ENCODE measurements at places on chromosomes 5 and 9.

GRCh38 chr9:14316602-14317300, 2.8 kb upstream of the NFIB start:
- no peak for DNase-seq

- no peak for DNase-seq
Measured at GRCh38 chr5:124583469-124584350, 162.7 kb downstream of the ZNF608 start.

DNA sequence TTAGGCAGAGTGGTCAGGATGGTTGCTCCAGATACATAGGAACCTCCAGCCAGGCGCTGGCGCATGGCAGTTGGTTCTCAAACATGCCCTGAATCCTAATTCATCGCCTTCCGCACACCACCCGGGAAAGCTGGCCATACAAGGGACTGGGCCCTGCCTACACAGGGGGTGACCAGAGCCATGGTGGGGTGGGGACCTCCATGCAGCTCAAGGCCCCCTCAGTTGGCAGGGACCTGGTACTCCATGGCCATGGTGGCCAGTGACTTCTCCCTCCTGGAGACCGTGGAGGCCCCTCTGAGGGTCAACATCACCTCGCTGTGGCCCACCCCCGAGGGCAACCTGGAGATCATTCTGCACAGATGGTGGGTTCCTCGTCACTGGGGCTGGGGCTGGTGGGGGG, 26.8 kb downstream of the PAEP start:
- peak; percentile 6 for DNase-seq

GRCh38 chr5:163533223-163533622, 27.8 kb downstream of the MAT2B start:
- DNase-seq, result no peak

DNA sequence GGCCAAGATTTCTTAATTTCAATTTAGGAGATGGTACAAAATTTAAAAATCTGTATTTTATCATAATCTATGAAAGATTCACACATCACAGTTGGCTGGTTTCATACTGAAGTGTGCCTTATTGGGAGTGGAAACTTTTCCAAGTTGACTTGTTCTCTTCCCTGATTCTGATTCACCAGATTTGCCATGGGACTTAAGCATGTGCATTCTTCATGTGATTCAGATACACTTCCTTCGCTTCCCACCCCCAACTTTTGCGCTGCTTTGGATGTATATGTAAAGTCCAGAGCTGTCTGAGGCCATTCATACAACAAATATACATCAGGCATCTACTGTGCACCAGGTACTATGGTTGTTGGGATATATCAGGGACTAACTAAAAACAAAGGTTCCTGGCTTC, 34.4 kb downstream of the CPEB4 start:
- no peak for DNase-seq

DNA sequence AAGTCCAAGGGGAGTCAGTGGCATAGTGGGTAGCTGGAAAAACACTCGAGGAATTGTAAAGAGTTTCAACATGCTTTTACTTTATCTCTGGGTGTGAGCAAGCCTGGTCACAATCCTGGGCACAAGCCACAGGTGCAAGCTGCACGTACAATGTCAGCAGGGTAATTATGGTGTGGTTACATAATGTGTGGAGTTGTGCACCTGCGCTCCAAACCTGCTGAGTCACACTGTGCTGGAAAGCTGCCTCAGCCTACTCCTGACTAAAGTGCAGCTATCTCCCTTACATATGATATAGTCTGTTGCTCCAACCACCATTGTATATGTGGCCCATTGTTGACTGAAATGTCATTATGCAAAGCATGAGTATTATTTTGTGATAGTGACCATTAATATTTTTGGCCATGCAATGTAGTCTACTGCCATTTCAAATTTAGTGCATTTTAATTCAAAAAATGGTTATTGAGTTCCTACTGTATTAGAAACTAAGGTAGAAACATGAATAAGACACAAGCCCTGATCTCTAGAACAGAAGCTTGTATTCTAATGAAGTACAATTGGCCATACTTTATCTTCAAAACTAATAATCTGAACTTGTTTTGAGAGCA, 160.9 kb upstream of the SLC30A5 start:
- peak; percentile 49 for DNase-seq

GRCh38 chr9:137705906-137706305, 87.1 kb downstream of the EHMT1 start:
- no peak for DNase-seq

- DNase-seq, result no peak
Measured at GRCh38 chr5:168152660-168153059, 138.8 kb upstream of the WWC1 start.

DNA sequence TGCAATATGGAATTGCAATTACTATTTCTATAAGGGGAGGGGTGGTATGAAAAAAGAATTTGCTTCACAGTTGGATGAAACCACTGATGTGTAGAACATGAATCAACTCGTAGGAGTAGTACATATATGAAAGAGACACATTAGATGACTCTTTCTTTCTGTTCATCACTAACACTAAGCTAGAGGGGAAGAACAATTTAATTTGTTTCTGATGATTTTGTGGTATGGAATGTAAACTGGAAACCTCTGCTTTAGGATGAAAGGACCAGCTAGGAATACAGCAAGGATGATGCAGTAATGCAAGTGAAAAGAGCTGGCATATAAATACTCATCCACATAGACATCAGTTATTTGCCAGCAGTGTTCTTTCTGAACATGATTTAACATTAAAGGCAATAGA, 113.4 kb downstream of the PAPPA start:
- no peak for DNase-seq

DNA sequence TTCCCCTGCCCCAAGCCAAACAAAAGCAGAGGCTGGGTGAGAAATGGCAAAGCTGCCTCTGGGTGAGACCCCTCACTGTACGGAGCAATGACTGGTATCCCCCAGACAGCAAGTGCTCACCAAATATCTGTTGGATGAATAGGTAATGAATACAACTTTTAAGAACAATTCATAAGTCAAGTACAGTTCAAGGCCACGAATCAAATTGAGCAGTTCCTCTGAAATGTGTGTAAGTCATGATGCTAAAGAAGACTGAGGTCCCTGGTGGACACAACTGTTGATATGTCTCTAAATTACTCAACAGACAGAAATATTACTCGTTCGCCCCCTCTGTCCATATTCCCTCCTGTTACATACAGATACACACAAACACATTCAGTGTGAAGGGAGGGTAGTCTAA, 160.7 kb downstream of the GLIS3 start:
- DNase-seq, result no peak

DNA sequence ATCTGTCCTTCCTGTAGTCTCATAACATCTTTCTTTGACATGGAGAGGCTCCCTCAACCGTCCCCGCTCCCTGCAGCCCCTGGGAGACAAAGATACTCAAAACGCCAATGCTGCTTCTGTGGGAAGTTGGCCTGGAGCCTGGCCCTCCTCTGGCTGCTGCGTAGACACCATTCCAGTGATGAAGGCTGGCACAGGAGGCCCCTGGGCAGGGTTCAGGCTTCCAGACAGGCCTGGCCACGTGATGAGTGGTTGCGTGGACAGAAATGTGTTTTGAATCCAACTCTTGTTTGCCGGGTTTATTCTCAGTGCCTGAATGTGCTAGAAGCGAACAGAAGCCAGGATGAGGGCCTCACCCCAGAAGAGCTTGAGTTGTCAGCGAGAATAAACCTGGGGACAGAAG, 43.2 kb upstream of the NKX2-5 start:
- no peak for DNase-seq

DNA sequence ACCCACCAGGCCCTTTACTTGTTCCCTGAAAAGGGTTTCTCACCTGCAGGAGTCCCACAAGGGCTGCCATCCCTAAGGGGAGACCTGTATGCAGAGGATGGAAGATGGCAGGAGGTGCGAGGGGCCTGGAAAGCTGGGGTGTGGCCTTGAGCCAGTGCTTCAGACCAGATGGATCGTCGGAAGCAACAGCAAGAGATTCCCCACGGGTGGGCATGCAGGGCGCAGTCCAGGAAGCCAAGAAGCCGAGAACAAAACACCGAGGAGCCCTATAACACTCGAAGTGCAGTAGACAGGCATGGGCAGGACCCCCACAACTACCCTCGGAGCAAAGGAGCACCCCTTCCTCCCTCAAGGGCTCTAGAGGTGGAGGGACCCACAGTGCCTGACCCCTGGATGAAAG, 24.7 kb upstream of the FRRS1L start:
- DNase-seq, result no peak
